ENCODE measurements at places on chromosomes 1 and 21.

DNA sequence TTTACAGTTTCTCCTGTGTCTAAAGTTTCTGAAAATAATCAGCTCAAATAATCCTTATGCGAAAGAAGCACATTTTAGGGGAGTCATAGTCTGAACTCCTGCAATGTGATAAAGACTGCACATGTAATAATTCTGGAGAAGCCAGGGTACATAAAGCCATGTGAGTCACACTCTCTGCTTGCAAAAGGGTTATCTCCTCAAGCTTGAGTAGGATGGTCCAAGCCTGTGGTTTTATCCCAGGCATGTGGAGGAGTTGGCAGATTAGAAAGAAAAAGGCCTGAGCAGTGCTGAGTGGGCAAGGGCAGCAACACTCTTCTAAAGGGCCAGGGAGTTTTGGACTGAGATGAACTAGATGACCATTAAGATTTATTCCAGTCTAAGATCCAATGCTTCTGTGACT is 220.4 kb downstream of the RHOU start:
- DNase-seq, result no peak

GRCh38 chr1:54378157-54378873 is 27.9 kb downstream of the SSBP3 start:
- DNase-seq, result no peak

GRCh38 chr1:48099072-48099773 is 102.0 kb upstream of the TRABD2B start:
- no peak for DNase-seq

- no peak for DNase-seq
These were observed 1603.7 kb downstream of the PLA2G4A start for GRCh38 chr1:188432427-188432826.

GRCh38 chr1:159214149-159214760 is 9.6 kb downstream of the ACKR1 start:
- DNase-seq, result no peak

DNA sequence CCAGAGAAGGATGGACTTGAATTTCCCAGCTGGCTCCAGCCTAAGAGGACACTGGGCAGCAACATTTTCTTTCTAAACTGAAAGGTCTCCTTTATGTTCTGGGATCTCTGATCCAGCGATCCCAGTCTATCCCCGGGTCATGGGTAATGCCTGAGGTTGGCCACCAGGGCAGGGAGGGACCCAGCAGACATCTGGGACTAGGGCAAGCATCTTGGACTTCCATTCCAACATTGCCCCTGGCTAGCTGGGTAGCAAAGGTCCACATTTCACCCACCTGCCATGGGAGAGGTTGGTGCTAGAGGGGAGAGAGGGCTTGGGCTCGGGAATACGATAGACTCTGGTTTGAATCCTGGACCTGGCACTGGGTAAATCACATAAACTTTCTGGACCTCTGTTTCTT is 84.6 kb downstream of the LRRN2 start:
- DNase-seq, result no peak

DNA sequence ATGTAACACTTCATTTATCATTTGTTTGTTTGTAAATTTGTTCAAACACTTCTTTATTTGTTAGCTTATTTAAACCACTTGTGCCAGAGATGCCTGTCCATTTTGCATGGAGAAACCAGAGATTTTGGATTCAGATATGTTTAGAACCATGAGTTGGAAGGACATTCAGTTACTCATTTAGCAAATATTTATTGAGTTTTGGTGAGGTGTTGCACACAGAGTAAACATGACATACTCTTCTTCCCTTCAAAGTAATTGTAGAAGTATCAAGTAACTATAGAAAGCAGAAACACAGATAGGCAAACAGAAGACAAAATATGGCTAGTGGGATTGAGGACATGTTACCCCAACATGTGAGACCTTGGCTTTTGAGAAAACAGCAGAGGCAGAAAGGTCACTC is 136.8 kb upstream of the USP25 start:
- DNase-seq, result no peak

GRCh38 chr1:96651517-96651916 is 70.1 kb upstream of the PTBP2 start:
- DNase-seq, result no peak

DNA sequence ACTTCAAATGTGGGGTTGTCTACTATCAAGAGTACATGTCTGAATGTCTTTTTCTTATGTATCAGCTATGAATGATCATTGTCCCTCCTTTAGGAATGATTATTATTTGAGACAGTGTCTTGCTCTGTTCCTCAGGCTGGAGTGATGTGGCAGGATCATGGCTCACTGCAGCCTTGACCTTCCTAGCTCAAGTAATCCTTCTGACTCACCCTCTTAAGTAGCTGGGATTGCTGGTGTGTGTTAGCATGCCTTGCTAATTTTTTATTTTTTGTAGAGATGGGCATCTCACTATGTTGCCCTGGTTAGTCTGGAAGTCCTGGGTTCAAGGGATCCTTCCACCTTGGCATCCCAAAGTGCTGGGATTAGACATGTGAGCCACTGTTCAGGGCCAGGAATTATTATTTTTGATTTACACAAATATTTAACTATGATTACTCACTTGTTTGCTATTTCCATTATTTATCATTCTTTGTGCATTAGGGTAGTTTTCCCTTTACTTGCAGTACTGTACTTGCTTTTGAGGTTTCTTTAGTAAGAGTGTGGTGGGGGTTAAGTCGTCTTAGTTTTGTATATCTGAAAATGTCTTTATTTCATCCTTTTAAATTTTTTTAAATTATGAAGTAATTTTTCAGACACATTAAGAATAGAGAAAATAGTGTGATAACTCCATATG is 12.8 kb downstream of the S100A7 start:
- DNase-seq, result no peak

DNA sequence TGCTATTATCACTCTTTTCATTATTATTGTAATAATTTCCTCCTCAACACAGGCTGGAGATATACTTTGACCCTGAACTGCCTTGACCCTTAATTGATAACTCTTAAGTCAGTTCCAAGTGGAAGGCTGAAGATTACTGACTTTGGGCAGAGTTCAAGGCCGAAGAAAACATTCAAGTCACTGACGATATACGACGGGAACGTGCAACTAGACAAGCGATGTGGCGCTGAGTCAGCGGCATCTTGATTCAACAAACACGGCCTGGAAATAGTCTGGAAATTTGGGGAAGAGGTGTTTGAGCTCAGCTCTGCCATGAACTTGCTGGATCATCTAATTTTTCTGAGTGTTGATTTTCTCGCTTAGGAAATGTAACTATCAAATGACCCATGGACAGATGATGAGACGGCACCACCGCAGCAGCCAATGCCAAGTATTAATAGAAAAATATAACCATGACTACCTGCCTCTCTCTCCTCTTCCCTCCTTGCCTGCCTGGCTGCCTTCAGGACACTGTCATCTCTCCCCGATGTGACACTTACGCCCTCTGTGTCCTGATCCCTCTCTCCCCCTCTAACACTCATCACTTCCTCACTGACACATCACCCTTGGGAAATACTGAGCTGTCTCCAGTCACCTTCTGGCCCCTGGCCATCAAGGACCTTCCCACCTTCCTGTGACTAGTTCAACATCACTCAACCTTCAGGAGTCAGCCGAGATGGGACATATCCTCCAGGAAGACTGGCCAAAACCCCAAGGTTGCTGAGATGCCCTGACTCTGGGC is 49.4 kb downstream of the TMCO4 start:
- no peak for DNase-seq

DNA sequence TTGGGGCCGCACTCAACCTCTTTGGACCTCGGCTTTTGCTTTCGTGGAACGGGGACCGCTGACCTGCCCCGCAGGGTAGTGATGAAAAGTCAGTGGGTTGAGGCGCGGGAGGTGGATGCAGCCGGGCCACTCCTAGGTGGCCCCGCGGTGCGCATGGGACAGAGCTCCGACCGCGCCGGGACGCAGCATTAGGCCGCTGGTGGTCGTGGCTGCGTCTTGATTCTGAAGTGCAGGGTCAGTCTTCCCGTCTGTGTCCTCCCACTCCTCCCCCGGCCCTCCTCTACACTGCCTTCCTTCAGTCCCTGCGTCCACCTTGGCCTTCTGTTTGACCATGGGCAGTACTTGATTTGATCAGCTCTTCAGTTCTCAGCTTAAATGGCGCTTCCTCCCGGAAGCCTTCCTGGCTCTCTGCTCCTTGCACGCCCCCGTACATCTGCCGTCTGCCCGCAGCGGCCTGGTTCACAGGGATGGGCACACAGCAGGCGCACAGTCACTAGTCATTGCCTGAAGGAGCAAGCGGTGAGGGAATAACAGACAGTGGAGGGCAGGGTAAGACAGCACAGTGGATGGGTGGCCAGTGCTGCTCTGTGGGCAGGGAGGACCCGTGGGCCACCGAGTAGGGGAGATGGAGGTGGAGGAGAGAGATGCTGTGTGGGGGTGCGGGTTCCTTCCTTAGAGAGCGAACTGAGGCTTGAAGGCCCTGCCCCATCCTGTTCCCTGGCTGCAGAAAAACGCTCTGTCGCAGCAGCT is 633 bp downstream of the THEMIS2 start:
- peak; percentile 14 for DNase-seq

- DNase-seq, result no peak
These were observed 7.4 kb upstream of the ARF1 start for GRCh38 chr1:228074954-228075730.

DNA sequence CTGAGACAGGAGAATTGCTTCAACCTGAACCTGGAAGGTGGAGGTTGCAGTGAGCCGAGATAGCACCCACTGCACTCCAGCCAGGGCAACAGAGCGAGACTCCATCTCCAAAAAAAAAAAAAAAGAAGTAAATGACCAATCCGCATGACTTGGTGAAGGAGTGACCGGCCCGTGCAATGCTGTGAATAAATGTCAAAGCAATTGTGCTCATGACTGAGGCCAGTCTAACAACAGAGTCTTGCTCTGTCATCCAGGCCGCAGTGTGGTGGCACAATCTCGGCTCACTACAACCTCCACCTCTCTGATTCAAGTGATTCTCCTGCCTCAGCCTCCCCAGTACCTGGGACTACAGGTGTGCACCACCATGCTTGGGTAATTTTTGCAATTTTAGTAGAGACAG is 27.8 kb upstream of the SLC19A1 start:
- DNase-seq, result no peak

GRCh38 chr21:28516021-28516420 is 476.7 kb downstream of the LTN1 start:
- DNase-seq, result no peak

DNA sequence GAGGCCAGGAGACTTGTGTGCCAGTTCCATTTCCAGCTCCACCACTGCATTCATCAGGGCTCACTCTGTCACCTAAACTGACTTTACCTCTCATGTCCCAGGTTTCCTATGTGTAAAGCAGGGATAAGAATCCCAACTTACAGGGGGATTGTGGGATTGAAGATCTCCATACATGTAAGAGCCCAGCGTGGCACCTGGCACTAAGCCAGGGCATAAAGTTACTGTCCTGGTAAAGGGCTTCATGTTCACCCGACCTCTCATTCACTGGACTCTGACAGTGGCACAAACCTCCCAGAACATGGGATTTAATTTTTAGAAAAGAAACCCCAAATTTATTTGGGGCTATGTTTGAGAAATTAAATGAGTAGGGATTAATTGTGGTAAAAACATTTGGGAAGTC is 8.9 kb upstream of the IGFN1 start:
- DNase-seq, result no peak

DNA sequence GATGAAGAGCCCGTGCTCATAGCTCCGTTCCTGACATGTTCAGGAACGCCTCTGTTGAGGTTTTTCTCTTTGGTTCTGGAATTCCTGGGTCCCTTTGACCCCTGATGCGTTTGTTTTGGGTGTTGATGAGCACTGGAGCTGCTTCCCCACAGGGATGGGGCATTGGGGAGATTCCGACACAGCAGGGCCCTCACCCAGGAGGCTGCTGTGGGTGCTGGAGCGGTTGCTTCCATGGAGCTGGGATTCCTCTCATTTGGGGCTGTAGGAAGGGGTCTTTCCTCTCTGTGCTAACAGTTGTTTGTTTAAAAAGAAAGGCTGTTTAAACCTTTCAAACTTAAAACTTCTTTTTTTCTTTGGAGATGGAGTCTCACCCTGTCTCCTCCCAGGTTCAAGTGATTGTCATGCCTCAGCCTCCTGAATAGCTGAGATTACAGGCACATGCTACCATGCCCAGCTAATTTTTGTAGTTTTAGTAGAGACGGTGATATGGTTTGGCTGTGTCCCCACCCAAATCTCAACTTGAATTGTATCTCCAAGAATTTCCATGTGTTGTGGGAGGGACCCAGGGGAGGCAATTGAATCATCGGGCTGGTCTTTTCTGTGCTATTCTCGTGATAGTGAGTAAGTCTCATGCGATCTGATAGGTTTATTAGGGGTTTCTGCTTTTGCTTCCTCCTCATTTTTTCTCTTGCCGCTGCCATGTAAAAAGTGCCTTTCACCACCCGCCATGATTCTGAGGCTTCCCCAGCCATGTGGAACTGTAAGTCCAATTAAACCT is 48.9 kb downstream of the SKI start:
- DNase-seq, result no peak

DNA sequence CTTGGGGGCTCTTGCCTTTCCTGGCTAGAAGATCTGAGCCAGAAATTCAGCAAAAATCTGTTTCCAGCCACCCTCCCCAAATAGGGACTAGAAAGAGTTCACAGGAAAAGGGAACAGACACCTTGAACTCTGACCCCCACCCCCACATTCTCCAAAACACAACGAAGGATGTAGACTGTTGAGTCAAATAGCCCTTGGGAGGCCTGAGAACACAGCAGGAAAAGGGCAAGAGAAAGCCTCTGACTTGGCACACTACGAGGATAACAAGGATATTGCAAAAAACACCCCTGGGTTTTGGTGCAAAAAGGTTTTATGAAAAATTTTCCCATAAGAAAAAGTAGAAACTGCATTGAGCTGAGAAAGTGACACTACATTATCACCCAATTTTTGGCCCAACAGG is 1.9 kb upstream of the YRDC start:
- no peak for DNase-seq

GRCh38 chr1:247386217-247386616 is 29.8 kb upstream of the NLRP3 start:
- DNase-seq, result no peak

DNA sequence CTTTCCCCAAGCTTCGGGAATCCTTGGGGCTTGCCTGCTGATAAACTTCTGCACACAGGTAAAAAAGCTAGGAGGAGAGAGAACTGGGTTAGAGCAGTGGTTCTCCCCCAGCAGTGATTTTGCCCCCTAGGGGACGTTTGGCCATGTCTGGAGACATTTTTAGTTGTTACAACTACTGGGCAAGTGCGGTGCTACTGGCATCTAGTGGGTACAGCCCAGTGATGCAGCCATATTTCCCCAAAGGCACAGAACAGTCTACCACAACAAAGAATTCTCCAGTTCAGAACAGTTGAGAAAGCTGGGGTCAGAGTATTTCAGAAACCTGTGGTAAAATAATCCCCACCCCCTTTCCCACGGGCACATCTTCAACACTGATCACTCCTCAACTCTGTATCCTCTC is 41.3 kb downstream of the LRRC71 start:
- DNase-seq, result no peak

DNA sequence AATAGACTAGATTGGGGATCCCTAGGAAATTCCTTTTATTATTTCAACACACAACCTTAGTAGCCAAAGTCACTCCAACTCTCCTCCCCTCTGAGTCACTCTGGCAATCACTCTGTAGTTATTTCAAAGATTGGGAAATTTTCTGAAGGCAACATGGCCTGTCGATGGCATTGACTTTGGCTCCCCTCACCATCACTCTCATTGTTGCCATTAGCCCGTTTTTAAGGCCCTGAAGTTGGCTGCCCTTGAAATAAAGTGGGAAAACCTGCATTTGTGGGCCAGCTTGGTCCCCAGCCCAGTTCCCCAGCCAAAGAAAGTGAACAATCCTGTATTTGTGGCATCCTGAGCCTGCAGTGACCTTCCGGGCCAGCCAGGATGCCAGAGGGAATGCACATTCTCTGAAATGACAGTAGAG is 52.5 kb downstream of the CDC7 start:
- no peak for DNase-seq

- no peak for DNase-seq
These were observed 1.1 kb upstream of the TRPM2 start for GRCh38 chr21:44352253-44352860.

- DNase-seq, result no peak
These were observed 35.7 kb downstream of the TOR1AIP1 start for GRCh38 chr1:179917601-179918429.
